ENCODE measurements at places on chromosomes 5 and 9.
A peak's percentile ranks its signal among the peaks of the same experiment; 100 is the strongest.

DNA sequence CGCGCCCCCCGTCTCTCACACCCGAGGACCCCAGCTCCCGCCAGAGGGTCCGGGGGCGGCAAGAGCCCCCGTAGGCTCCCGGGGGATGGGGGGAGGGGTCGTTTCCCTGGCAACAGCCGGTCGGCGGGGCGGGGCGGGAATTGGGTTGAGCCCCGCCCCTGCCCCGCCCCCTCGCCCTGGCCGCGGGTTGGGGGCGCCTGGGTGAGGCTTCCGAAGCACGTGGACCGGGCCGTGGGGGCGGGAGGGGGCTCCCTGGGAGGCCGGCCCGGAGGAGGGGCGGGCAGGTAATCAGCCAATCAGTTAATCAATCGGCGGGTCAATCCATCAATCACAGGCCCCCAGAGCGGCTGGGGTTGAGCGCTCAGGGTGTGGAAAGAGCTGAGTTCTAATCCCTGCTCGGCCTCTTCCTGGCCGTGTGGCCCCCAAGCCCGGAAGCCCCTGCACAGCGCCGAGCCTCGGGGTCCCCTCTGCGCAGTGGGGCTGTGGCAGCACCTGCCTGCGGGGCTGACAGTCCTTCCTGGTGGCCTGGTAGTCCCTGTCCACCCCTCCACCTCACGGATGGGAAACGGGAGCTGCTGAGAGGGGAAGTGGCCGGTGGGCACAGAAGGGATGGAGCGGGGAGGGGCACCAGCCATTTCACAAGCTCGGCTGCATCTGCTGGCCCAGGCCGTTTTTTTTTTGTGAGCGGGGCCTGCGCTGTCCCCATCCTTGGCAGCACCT, 174.2 kb upstream of the IER5L start:
- DNase-seq: no peak

DNA sequence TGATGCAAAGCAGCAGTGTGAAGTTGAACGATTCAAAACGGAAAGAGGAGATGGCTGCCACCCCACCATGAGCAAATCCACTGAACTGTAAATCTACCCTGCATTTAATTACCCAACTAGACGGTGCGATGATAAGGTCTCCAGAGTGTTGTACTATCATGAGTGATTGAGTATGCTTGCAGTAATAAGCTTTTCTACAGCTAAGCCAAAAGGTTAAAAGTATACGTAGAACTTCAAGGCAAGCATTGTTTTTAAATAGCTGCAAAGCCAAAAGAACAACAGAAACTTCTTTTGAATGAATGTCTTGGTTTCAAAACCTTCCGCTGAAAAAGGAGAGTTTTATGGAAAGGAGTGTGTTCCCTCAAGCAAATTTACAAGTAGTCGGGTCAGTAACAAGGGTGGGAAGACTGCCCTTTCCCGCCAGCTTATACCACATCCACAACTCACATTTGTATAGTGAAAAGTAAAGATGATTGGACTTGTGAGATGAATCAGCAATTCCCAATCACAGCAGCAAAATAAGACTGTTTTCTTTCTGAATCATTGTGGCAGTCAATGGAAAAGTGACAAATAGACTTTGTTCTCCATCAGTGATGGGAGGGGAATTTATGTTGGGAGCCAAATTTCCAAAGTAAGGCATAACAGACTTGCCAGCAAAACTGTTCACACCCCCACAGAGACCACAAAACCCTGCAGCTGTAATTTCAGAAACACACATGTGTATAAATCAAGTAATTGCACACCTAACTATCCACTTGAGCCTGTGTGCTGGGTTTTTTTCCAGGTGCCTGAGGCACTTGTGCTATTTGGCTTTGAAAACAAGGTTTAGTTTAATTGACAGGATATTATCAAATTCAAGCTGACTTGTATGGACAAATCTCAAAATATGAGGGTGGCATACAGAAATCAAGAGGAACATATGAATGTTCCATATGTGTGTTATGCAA, 407.7 kb upstream of the GRAMD2B start:
- DNase-seq: no peak

DNA sequence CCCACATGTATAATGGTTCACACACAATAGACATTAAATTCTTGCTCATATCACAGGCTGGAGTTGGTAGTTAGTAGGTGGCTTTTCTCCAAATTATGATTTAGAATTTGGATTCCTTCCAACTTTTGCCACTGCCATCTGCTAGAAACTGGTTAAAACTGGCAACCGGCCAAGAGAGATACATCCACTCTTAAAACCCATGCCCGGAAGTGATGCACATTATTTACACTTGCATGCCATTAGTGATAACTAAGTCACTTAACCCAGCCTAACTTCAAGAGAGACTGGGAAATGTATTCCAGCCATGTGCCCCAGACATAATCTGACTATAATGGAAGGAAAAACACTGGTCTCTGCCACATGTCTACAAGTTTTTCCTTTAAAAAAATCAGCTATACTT, 395.7 kb upstream of the SEMA6A start:
- DNase-seq: no peak

DNA sequence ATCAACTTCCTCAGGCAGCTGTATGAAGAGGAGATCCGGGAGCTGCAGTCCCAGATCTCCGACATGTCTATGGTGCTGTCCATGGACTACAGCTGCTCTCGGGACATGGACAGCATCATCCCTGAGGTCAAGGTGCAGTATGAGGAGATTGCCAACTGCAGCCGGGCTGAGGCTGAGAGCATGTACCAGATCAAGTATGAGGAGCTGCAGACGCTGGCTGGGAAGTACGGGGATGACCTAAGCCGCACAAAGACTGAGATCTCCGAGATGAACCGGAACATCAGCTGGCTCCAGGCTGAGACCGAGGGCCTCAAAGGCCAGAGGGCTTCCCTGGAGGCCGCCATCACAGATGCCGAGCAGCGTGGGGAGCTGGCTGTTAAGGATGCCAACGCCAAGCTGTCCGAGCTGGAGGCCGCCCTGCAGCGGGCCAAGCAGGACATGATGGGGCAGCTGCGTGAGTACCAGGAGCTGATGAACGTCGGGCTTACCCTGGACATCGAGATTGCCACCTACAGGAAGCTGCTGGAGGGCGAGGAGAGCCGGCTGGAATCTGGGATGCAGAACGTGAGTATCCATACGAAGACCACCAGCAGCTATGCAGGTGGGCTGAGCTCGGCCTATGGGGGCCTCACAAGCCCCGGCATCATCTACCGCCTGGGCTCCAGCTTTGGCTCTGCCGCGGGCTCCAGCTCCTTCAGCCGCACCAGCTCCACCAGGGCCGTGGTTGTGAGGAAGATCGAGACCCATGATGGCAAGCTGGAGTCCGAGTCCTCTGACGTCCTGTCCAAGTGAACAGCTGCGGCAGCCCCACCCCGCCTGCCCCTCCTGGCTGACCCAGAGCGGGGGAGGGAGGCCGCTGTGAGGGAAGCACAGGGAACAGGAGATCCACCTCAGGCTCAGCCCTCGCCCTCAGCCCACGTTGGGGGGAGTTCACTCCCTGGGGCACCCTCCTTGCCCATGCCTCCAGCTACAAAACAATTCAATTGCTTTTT, 84.0 kb downstream of the SEC61B start:
- no peak for DNase-seq

GRCh38 chr9:128271112-128271511, 4.7 kb downstream of the GOLGA2 start:
- DNase-seq: peak; percentile 77

Data from HCT116 (cell line).